Progenitor cell of endocrine pancreas (in vitro differentiated cells): ENCODE measurements at places on chromosomes 16 and 17. TPM values are rescaled to one million over a fixed set of nuclear protein-coding genes. Genes with fewer than 3 reads are reported as not detected.

Gene C17orf107
- 3.6 and 3.7 TPM in 2 replicates for total RNA-seq

- peaks cover 28% of the 10 kb centered on the region for H3K4me1 ChIP-seq
- no peak overlapping the region for H3K27ac ChIP-seq
- peaks cover 12% of the 10 kb centered on the region for H3K27me3 ChIP-seq
- DNase-seq: no peak
Observed at GRCh38 chr17:50176559-50177357, 11.0 kb downstream of the SGCA start.

- H3K27ac ChIP-seq: no peak overlapping the region
- peaks cover 10% of the 10 kb centered on the region for H3K4me1 ChIP-seq
- H3K27me3 ChIP-seq: no peaks in the 10 kb centered on the region
- peaks cover 3% of the 10 kb centered on the region for H3K36me3 ChIP-seq
Observed at GRCh38 chr16:69775563-69775962, 13.4 kb downstream of the WWP2 start.

Gene HCRT
- not detected in 2 replicates for total RNA-seq

- peaks cover 2% of the 10 kb centered on the region for H3K36me3 ChIP-seq
- no peak for DNase-seq
- H3K27me3 ChIP-seq: peaks cover 11% of the 10 kb centered on the region
- H3K4me3 ChIP-seq: no peak overlapping the region
- no peak overlapping the region for H3K27ac ChIP-seq
Observed at GRCh38 chr16:50668368-50669008, 12.6 kb downstream of the SNX20 start.

GRCh38 chr17:41360296-41360995, 9.2 kb downstream of the KRT33B start:
- H3K4me1 ChIP-seq: no peaks in the 10 kb centered on the region
- no peak overlapping the region for H3K27ac ChIP-seq
- H3K4me3 ChIP-seq: no peak overlapping the region
- DNase-seq: no peak
- H3K27me3 ChIP-seq: peaks cover 6% of the 10 kb centered on the region

Gene KRT36
- total RNA-seq: not detected in 2 replicates

GRCh38 chr16:30406795-30407101, 658 bp upstream of the ZNF771 start:
- no peaks in the 10 kb centered on the region for H3K27me3 ChIP-seq
- peak overlapping the region; percentile 96 for H3K27ac ChIP-seq
- peak overlapping the region; percentile 84 for H3K4me3 ChIP-seq
- H3K36me3 ChIP-seq: peaks cover 2% of the 10 kb centered on the region
- DNase-seq: no peak

Gene CYGB
- total RNA-seq: 0.46 and 1.0 TPM in 2 replicates

- H3K4me1 ChIP-seq: peaks cover 21% of the 10 kb centered on the region
- H3K36me3 ChIP-seq: no peaks in the 10 kb centered on the region
- no peak overlapping the region for H3K27ac ChIP-seq
Observed at GRCh38 chr17:40699853-40700252, 3.7 kb downstream of the KRT24 start.

GRCh38 chr16:75632857-75633256, 9.8 kb upstream of the ADAT1 start:
- H3K4me1 ChIP-seq: peaks cover 14% of the 10 kb centered on the region
- H3K27me3 ChIP-seq: no peaks in the 10 kb centered on the region
- peaks cover 46% of the 10 kb centered on the region for H3K36me3 ChIP-seq
- peak overlapping the region; percentile 93 for H3K27ac ChIP-seq
- no peak overlapping the region for H3K4me3 ChIP-seq

Gene CSH1
- total RNA-seq: not detected in 2 replicates

DNA sequence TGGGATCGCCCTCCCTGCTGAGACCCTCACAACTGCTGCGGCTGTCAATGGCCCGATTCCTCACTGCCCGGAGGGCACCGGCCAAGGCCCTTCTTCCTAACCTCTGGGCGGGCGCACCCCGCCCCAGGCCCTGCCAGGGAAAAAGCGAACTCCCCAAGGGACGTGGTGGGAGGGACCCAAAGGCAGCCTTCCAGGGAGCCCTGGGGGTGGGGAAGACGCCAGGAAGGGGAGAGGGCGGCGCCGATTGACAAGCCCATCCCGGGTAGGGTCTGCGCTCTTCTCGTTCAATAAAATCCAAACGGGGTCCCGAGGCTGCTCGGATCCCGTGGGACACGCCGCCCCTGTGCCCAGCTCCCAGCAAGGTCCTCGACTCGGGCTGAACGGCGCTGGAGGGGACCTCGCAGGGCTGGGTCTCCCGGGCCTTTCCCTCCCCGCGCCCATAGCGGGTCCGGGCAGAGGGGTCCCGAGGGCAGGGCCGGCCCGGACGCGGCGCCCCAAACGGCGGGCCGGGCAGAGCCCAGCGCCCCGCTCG, 416 bp downstream of the KIFC3 start:
- H3K36me3 ChIP-seq: no peaks in the 10 kb centered on the region
- peak overlapping the region; percentile 70 for H3K4me3 ChIP-seq
- DNase-seq: peak; percentile 20
- peaks cover 53% of the 10 kb centered on the region for H3K4me1 ChIP-seq
- H3K27me3 ChIP-seq: peaks cover 28% of the 10 kb centered on the region
- no peak overlapping the region for H3K27ac ChIP-seq

Gene CBX2
- total RNA-seq: 106 and 111 TPM in 2 replicates

- H3K4me3 ChIP-seq: no peak overlapping the region
- H3K27me3 ChIP-seq: no peaks in the 10 kb centered on the region
- H3K4me1 ChIP-seq: no peaks in the 10 kb centered on the region
- peaks cover 12% of the 10 kb centered on the region for H3K36me3 ChIP-seq
- DNase-seq: no peak
- no peak overlapping the region for H3K27ac ChIP-seq
Observed at GRCh38 chr16:28958216-28958615, 7.5 kb downstream of the NFATC2IP start.

- peak overlapping the region; percentile 82 for H3K27ac ChIP-seq
- peaks cover 5% of the 10 kb centered on the region for H3K27me3 ChIP-seq
Observed at GRCh38 chr16:84514874-84515835, 10.7 kb upstream of the MEAK7 start.

DNA sequence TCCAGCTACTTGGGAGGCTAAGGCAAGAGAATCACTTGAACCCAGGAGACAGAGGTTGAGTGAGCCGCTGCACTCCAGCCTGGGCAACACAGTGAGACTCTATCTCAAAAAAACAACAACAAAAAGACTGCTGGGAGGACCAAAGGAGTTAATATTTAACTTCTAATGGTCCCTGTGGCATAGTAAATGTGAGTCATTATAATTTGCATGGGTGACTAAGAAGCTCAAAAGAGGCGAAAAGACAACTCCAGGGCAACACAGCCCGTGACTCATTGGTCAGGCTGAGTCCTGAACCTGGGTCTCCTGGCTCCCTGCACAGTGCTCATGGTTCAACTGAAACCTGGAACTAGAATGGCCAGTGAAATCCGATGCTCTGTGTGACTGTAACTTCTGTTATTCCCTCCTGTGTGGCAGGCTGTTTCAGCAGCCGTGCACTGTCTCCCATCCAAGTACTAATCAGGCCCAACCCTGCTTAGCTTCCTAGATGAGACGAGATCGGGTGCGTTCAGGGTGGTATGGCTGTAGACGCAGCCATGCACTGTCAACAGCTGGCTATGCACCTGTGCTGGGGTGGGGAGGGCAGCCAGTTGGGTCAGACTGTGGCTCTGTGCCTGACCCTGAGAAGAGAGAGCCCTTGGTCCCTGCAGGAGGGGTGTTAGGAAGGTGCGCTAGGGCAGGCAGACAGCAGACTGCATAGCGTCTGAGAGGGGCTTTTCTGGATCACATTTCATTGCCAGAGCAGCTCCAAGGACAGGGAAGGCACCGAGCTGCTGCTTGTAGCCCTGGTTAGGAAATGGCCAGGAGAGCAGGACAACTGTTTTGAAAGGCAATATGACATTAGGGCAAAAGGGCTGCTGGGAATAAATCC, 14.5 kb upstream of the GPRC5C start:
- no peaks in the 10 kb centered on the region for H3K27me3 ChIP-seq
- H3K4me1 ChIP-seq: peaks cover 21% of the 10 kb centered on the region
- no peak for DNase-seq
- H3K27ac ChIP-seq: peak overlapping the region; percentile 54

- no peak for DNase-seq
- H3K4me1 ChIP-seq: no peaks in the 10 kb centered on the region
- H3K27ac ChIP-seq: no peak overlapping the region
- no peak overlapping the region for H3K4me3 ChIP-seq
- H3K27me3 ChIP-seq: no peaks in the 10 kb centered on the region
Observed at GRCh38 chr17:51200295-51200694, 34.1 kb downstream of the NME2 start.

DNA sequence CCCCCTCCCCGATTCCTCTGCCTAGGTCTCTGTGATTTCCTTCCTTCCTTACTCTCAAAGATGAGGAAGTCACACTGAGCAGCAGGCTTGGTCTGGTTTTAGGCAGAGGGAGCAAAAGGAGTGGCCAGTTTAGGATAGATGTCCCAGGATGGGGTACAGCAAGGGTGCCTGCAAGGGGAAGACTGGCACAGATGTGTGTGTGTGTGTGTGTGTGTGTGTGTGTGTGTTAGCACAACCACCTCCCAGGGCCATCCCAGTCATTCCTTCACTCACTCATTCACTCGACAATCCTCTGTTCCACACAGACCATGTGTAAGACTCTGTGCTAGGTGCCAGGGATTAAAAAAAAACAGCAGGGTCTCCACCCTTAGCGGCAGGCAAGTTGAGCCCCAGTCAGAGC, 35.9 kb downstream of the TMEM132E start:
- H3K36me3 ChIP-seq: no peaks in the 10 kb centered on the region
- H3K4me1 ChIP-seq: peaks cover 9% of the 10 kb centered on the region
- no peak overlapping the region for H3K27ac ChIP-seq
- H3K27me3 ChIP-seq: peaks cover 25% of the 10 kb centered on the region
- DNase-seq: no peak
- no peak overlapping the region for H3K4me3 ChIP-seq

DNA sequence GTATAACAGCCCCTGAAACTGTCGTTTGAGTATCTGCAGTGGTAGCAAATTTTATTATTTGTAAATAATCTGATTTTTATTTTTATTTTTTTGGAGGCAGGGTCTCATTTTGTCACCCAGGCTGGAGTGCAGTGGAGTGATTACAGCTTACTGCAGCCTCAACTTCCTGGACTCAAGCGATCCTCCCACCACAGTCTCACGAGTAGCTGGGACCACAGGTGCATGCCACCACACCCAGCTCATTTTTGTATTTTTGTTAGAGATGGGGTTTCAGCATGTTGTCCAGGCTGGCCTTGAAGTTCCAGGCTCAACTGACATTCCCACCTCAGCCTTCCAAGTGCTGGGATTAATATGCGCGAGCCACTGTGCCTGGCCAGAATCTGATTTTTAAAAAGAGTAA, 2.8 kb downstream of the NDEL1 start:
- DNase-seq: no peak
- no peaks in the 10 kb centered on the region for H3K27me3 ChIP-seq
- H3K4me1 ChIP-seq: peaks cover 11% of the 10 kb centered on the region
- no peak overlapping the region for H3K27ac ChIP-seq

- H3K4me3 ChIP-seq: no peak overlapping the region
- no peaks in the 10 kb centered on the region for H3K36me3 ChIP-seq
- DNase-seq: no peak
- no peak overlapping the region for H3K27ac ChIP-seq
- no peaks in the 10 kb centered on the region for H3K4me1 ChIP-seq
Observed at GRCh38 chr16:86059253-86060171, 160.6 kb downstream of the IRF8 start.

DNA sequence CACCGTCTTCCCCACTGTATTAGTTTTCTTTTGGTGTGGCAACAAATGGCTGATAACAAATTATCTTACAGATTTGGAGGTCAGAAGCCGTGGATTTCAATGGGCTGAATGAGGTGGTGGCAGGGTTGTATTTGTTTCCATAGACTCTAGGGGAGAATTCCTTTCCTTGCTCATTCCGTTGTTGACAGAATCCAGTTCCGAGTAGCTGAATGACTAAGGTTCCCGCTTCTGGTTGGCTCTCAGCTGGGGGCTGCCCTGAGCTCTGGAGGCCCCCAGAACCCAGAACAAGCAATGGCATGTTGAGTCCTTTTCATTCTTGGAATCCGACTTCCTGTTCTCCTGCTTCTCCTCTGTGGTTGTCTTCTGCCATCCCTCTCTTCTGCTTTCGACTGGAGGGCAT, 280.4 kb downstream of the SNX29 start:
- H3K27ac ChIP-seq: no peak overlapping the region
- no peak overlapping the region for H3K4me3 ChIP-seq
- H3K4me1 ChIP-seq: peaks cover 8% of the 10 kb centered on the region
- DNase-seq: no peak

GRCh38 chr17:2054512-2055291, at the start of gene HIC1:
TSS of gene HIC1 (plus strand) at chr17:2055103. CDS start at chr17:2056691, 1,588 bp downstream.
- peaks cover 5% of the 10 kb centered on the region for H3K4me1 ChIP-seq
- H3K27me3 ChIP-seq: peaks cover 33% of the 10 kb centered on the region
- H3K4me3 ChIP-seq: peak within 1 kb of the TSS; percentile 35
- peak; percentile 66 for DNase-seq
- no peak within 1 kb of the TSS for H3K27ac ChIP-seq
- H3K36me3 ChIP-seq: peaks cover 5% of the 10 kb centered on the region

GRCh38 chr17:4978726-4979125, 8.7 kb downstream of the CAMTA2 start:
- peaks cover 2% of the 10 kb centered on the region for H3K4me1 ChIP-seq
- no peak for DNase-seq
- no peak overlapping the region for H3K4me3 ChIP-seq
- H3K36me3 ChIP-seq: peaks cover 22% of the 10 kb centered on the region
- peak overlapping the region; percentile 33 for H3K27ac ChIP-seq

GRCh38 chr16:88844419-88845036, 12.2 kb downstream of the GALNS start:
- no peaks in the 10 kb centered on the region for H3K27me3 ChIP-seq
- no peaks in the 10 kb centered on the region for H3K4me1 ChIP-seq
- no peak for DNase-seq

GRCh38 chr17:37358830-37359681, 16.7 kb upstream of the C17orf78 start:
- no peaks in the 10 kb centered on the region for H3K27me3 ChIP-seq
- DNase-seq: peak; percentile 97
- peaks cover 26% of the 10 kb centered on the region for H3K4me1 ChIP-seq
- peak overlapping the region; percentile 99 for H3K27ac ChIP-seq

- H3K27me3 ChIP-seq: peaks cover 34% of the 10 kb centered on the region
- no peak for DNase-seq
- H3K4me1 ChIP-seq: no peaks in the 10 kb centered on the region
- no peak overlapping the region for H3K4me3 ChIP-seq
Observed at GRCh38 chr17:21387616-21388015, 11.5 kb downstream of the KCNJ12 start.

DNA sequence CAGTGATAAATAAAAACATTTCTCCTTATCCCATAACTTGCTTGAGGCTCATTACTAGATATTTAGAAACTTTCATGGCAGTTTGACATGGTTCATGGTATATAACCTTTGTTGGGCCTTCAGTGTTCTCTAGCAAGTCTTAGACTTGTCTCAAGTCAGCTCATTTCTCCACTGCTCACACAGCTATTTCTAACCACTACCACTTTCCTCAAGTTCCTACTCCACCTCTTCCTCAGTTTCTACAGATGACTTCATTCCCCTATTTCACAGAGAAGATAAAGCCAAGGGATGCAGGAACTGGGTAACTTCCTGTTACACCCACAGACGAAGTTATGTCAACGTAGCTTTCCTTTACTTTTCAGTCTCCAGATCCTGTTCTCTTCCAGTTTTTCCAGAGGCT, 23.2 kb downstream of the NLK start:
- no peaks in the 10 kb centered on the region for H3K27me3 ChIP-seq
- H3K27ac ChIP-seq: peak overlapping the region; percentile 8
- H3K36me3 ChIP-seq: peaks cover 8% of the 10 kb centered on the region
- DNase-seq: no peak
- no peaks in the 10 kb centered on the region for H3K4me1 ChIP-seq
- no peak overlapping the region for H3K4me3 ChIP-seq
